ENCODE measurements at places on chromosomes 2 and 18.

- DNase-seq: no peak
Measured at GRCh38 chr2:64035072-64035942, 16.1 kb upstream of the VPS54 start.

DNA sequence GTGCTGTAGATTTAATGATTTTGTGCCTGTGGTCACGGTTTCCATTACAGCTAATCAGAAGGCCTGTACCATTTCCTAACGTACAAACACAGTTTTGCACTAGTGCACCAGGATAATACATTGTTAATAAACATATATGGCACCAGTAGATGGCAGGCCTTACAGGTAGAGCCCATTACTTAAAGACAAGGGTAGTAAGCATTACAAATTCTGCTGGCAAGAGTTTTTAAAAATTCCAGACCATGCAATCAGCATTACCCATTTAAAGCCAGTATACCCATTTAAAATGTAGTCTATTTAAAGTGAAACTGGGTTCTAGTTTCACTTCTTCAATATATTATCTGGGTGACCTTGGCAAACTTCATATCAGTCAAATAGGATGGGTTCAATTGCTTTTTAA lies 224.2 kb downstream of the NUP35 start:
- DNase-seq: no peak

GRCh38 chr2:181672255-181673008 lies 7.9 kb downstream of the NEUROD1 start:
- DNase-seq: no peak

DNA sequence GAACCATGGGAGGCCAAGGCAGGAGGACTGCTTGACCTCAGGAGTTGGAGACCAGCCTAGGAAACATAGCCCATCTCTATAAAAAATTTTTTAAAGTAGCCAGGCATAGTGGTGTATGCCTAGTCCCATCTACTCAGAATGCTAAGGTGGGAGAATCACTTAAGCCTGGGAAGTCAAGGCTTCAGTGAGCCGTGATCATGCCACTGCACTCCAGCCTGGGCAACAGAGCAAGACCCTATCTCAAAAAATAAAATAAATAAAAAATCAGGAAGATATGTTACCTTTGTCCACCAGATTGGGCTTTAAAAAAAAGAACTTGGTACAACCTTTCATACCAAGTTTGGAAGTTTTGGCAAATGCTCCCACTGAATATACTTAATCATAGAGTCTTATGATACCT lies 35.3 kb downstream of the CFAP210 start:
- DNase-seq: no peak

GRCh38 chr2:210167227-210167626 lies 4.0 kb downstream of the KANSL1L start:
- DNase-seq: no peak

DNA sequence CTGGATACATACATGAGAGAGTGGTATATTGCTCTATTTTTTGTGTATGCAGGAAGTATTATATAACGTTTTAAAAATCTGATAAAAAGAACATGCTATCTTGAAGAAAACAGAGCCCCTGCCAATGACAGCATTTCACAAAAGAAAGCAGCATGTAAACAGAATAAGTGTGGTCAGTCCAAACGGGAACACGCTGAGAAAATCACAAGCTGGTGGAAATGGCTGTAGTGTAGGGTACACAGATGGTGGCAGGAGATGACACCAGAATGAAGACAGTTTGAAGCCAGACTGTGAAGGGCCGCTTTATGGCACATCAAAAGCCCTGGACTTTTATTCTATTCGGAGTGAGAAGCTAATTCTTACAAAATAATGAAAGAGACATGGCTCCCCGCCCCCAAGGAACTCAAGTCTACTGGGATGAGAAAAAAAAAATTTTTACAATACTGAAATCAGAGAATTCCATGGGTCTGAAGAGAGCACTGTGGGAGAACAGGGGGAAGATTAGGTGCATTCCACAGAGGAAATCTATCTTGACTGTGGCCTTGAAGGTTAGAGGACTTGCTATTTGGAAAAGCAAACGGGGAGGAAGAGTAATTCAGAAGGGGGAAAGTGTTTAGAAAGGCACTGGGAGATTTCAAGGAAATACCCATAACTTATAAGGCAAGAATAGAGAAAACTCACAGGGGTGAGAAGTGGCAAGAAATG lies 217.7 kb upstream of the SMAD7 start:
- no peak for DNase-seq

DNA sequence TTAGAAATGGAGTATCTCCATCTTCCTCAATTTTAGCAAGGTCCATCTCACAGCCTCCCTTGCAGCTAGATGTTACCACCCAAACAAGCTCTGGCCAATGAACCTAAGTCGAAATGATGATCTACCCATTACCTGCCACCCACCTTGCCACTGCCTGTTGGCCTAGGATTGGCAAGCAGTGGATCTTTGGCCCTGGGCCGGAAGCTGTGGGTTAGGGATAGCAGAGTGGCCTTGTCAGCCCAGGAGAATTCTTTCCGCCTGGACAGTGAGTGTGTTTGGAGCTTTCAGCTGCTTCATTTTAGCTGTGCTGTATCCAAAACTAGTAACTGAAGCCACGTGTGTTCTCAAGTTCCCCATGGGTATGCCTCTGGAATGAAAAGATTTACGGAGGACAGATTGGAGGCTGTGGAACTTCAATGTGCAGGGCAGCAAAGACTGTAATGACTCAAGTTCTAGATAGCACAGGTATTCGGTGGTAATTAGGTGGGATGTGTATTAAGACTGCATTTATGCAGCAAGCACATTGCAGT lies 7.7 kb upstream of the PARD6G start:
- DNase-seq: no peak

GRCh38 chr2:119126650-119127049 lies 31.9 kb downstream of the C1QL2 start:
- no peak for DNase-seq

- DNase-seq: no peak
Measured at GRCh38 chr2:54308186-54308585, 52.2 kb upstream of the TSPYL6 start.

DNA sequence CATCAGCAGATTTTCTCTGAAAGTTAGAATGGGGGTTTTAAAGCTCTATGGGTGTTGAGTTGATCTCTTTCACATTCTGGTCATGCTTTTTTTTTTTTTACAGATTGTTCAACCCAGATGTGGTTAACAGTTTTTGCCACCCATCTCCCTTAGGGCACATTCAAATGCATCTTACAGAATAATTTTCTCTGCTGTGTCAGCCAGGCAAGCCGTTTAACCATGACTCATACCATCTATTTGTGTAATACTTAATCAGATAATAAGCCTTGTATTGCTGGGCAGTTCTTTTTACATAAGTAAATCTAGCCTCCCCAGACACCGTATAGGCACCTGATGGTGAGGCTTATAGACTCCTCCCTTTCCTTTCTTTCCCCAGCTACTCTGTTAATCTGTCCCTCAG lies 62.0 kb downstream of the TGIF1 start:
- no peak for DNase-seq

GRCh38 chr2:220005362-220005761 lies 377.9 kb downstream of the SLC4A3 start:
- no peak for DNase-seq

DNA sequence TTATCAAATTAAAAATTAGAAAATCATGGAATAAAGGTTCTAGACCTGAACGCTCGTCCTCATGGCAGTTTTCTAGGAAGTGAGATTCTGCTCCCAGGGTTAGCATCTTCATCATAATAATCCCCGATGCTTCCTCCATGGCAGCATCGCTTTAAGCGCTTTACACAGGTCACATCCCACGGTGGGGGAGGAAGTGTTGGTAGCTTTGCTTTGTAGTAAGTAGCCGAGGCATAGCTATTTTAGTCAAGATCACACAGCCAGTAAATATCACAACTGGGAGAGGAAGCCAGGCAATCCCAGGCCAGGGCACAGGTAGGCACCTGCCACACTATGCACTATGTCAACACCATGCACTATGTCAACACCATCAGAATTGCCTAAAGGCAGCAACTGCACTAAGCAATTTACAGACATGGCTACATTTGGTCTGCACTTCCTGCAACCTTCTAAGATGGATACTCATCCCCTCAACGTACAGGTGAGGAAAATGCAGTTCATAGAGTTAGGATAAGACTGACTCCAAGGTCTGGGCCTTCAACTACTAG lies 205.5 kb downstream of the FBXO15 start:
- DNase-seq: no peak

DNA sequence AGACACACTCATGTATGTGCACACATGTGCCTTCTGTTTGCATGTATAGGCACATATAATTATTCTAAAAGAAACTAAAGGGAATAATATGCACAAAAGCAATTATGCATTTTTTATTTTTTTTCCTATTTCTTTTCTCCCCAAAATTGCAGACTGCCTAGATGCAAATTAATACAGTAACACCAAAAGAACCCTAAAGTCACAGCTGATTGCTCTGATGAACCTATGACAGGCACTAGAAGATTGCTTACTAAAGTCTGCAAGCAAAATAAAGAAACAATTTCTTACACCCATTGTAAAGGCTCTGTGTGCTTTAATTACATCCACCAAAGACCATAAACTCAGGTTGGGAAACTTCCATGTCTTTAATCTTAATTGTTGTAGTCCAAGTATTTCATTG lies 7.7 kb upstream of the EML4 start:
- DNase-seq: no peak

DNA sequence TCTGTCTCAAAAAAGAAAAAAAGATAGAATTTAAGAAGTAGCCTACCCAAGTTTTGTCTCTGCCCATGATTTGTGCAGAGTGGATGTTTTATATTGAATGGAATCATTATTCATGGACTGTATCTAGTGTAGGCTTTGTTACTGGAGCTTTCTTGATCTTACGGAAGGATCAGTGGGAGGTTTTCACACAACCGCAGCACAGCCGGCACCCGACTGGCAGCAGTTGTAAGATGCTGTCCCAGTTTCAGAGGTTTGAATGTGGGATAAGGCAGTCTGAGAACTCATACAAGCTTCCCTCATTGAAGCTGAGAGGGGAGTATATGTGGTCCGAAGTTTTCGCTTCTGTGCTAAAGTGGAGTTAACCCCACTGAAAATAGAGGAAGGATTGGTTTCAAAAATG lies 19.7 kb upstream of the SAG start:
- no peak for DNase-seq

DNA sequence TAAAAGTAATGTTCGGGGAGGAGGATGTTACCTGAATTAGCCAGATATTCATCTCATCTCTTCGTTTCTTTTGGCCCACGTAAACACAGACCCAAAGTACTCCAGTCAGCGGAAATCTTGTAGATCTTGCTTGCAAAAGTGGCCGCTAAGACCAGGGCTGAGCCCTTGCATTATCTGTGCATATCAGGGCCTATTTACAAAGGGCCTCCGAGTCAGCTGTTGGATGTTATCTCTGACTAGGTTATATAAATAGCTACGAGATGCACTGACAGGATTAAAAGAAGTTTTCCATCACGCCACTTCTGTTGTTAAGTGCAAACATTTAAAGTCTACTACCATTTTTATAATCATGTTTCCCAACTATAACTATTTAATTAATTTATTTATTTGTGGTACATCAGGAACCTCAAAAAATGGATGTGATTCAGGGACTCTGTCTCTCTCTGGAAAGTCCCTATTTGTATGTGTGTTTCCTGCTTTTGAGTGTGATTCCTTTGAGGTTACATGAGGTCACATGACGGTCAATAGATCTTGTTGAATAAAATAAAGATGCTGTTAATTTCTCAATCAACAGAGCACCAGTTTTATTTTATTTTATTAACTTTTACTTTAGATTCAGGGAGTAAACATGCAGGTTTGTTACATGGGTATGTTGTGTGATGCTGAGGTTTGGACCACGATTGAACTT lies 46.8 kb upstream of the MBOAT2 start:
- peak; percentile 6 for DNase-seq

DNA sequence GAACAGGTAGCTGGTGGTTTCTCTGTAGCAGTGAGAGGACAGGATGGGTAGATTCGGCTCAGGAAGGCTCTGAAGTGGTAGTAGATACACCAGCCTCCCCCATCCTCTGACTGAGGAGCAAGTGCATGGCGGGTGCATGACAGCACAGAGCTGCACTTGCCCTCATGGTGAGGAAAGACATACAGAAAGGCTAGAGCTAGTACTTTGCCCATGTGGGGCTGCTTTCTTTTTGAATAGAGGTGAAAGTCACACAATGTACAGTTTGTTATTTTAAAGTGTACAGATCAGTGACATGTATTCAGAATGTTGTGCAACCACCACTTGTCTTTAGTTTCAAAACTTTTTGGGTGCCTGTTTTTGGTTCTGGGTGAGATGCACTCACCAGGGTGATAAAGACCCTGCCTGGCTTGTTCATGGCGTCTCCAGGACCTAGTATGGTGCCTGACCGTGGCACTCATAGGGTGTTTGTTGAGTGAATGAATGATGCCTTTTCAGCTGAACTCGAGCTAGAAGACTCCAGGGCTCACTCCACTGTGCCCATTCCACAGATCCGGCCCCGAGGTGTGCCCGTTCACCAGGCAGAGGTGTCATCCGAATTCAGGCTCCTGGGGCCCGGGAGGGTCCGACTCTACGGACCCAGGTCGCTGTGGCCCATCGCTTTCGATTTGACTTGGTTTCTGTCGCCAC lies 421 bp upstream of the VAMP5 start:
- DNase-seq: no peak

GRCh38 chr2:29238497-29238896 lies 123.3 kb downstream of the CLIP4 start:
- DNase-seq: no peak

DNA sequence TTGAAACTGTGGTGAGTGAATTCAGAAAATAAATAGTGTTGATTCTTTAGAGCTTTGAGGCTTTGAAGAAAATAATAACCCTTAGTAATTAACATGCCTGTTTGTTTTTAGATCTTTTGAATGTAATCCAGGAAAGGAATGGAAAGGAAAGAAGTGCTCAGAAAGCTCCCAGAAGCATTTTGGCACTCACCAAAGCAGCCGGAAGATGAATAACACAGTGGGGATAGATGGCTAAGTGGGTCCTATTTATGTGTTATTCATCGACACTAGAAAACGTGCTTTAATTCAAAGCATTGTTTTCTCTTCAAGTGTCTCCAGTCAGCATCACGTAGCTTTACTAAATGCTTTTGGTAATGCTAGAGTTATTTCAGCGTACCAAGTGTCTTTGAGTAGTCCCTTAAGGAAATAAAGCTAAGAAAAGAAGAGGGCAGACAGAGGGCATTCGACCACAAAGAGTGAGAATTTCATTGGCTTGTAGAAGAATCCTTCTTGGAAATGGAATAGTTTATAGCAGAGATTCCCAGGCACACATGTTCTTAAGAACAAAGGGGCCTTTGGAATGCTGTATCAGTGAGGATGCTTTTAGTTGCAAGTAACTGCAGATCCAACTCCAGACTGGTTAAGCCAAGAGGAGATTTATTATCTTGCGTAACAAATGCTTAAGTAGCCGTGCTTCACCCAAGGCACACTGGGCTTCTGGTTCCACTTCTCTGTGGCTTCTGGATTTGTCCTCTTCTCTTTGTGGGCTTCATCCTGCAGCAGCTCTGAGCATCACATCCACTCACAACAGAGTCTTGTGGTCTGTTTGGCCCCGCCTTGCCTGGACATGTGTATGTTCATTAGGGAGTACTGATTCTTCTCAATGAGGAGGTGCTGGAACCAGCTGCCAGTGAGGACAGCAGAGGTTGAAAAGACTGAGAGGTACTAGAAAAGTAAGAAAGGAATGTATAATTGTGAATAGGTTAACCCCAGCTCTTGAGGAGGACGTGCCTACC lies 63.6 kb upstream of the LTBP1 start:
- DNase-seq: no peak

GRCh38 chr18:23565916-23566547 lies 20.3 kb downstream of the NPC1 start:
- DNase-seq: no peak

- no peak for DNase-seq
Measured at GRCh38 chr18:13136056-13136903, 82.3 kb upstream of the LDLRAD4 start.

GRCh38 chr18:52408800-52409302 lies 68.9 kb downstream of the DCC start:
- DNase-seq: no peak

GRCh38 chr2:160207804-160208654 lies 8.0 kb upstream of the ITGB6 start:
- peak; percentile 92 for DNase-seq
